ENCODE measurements at places on chromosomes 7 and 10.

DNA sequence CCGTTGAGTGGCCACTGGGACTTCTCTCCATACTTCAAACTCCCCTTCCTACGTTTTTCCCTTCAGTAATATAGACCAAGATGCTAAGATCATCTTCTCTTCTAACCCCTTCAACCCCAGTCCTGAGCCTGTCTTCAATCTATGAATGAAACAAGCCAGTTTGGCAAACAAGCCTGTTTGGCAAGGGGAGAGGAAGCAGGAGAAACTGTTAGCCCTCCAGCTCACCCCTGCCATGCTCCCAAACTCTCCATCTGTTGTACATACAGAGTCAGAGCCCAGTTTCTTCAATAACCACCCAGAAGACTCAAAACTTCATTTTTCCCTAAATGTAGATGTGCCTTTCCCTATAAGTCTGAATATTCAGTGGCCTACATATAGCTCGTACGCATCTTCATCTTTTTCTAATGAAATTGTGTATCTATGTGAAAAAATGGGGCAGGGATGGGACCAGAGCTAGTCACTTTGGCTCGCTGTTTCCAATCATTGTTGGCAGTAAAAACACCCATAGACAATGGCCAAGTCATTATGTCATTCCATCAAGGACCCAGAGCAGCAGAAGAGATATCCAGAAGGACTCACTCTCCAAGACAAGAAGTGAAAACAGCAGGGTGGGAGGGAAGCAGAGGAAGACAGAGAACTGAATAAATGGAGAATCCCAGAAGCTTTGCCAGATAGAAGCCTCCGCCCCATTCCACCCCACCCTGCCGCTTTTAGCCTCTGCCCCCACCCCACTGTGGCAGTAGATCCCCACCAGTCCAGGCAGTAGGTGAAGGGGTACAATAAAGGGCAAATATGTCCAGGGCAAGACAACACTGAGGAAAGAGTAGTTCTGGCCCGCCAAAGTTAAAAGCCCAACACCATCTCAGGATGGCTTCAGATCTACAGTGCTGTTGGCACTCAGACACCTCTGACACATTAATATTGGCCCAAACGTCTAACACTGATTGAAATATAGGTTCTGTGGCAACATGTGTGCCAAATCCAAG is 87.3 kb downstream of the DOCK4 start:
- DNase-seq: no peak

- no peak for DNase-seq
These were observed 28.5 kb downstream of the CELF2 start for GRCh38 chr10:11045995-11046775.

GRCh38 chr7:125436220-125436619 is 506.6 kb upstream of the POT1 start:
- no peak for DNase-seq

DNA sequence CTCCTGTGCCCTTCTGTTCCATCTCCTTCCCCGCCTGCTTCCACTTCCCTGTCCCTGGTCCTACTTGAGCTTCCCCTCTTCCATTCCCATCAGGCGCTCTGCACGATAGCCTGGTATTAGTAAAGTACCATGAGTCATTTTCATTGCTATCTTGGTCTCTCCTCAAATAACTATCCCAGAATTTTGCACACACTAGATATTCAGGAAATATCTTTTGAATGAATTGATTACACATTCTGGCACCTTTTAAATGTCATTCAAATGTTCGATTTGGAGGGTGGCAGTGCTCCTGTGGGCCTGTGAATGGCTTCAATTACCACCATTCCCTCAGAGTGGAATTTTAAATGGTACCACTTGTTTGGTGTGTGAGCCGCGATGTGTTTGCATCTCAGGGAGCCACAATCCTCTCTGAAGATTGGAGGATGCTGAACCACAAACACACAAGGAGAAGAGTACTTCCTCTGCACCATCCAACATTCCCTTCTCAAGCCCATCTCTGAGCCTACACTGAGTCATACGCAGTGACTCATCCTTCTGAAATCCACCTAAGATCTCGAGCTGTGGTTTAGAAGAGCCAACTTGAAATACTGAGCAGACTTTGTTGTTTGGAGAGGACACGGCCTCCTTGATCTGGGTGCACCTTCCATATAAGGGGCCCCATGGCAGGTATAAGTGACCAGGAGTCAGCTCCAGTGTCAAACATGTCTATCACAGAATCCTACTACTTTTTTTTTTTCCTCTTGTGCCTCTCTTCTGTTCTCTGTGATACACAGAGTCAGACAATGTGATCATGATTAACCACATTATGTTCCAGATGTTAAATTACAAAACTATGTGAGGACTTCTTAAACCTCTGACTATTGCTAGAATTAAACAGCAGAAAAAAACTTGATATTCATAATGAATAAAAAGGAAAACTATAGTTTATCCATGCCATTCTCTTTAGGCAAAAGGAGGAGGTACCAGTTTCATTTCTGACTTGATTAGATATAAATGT is 81.9 kb downstream of the BMPER start:
- DNase-seq: peak; percentile 100

GRCh38 chr7:46058086-46058823 is 137.2 kb upstream of the IGFBP3 start:
- DNase-seq: peak; percentile 71

GRCh38 chr7:4022265-4022664 is 659.8 kb upstream of the FOXK1 start:
- no peak for DNase-seq

GRCh38 chr10:123154711-123155505 is 706 bp downstream of the BUB3 start:
- DNase-seq: no peak

GRCh38 chr7:130277763-130278643 is 11.3 kb downstream of the CPA2 start:
- DNase-seq: peak; percentile 65

- DNase-seq: no peak
These were observed 145.6 kb downstream of the PFKFB3 start for GRCh38 chr10:6348096-6348874.

DNA sequence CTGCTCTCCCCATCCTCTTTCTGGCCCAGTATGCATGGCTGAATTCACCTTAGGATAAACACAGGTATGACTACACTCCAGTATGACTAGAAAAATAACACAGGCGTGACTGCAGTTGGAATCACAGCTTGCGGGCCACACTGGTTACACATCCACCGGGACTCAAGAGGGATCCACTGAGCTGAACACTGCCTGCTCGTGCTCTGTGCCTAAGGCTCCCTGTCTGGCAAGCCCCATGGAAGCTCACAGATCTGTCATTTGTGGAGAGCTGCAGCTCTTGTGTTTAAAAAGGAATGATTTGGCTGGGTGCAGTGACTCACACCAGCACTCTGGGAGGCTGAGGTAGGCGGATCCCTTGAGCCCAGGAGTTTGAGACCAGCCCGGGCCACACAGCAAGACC is 26.8 kb downstream of the VOPP1 start:
- peak; percentile 26 for DNase-seq

- DNase-seq: no peak
These were observed 72.7 kb upstream of the PALS2 start for GRCh38 chr7:24500599-24500998.

- no peak for DNase-seq
These were observed 67.1 kb downstream of the MTURN start for GRCh38 chr7:30201921-30202320.

DNA sequence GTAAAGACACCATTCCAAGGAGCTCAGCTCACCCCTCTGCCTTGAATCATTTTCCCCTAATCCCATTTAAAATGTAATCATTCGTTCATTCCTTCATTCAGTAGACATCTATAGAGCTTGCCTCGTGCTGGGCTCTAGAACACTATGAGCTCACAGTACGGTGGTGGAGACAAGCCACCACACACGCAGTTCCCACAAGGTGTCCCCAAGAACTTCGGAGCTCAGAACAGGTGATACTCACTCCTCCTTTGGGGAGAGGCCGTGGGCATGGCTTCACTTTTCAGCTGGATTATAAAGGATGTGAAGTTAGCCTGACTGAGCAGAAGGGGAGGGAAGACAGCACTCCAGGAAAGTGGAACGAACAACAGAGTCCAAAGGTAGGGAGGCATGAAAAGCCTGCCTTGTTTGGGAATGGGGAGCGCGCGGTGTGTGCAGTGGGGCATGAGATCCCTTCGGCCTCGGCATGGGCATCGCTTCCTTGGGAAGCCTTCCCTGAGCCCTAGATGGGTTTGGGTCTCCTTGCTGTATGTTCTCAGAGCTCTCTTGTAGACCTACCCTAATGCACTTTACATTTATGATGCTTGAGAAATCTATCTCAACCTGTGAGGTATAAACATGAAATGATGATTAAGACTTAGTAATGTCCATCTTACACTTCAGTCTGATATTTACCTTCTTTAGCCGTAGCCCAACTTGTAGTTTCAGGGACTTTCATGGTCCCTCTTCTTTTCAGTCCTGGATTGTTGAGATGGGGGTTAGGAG is 809 bp upstream of the OGA start:
- DNase-seq: no peak

GRCh38 chr10:70596110-70596798 is 6.3 kb downstream of the PRF1 start:
- no peak for DNase-seq

- no peak for DNase-seq
These were observed 11.3 kb downstream of the SLC16A9 start for GRCh38 chr10:59698326-59698725.

GRCh38 chr10:72097448-72098300 is 9.3 kb upstream of the SPOCK2 start:
- peak; percentile 69 for DNase-seq

DNA sequence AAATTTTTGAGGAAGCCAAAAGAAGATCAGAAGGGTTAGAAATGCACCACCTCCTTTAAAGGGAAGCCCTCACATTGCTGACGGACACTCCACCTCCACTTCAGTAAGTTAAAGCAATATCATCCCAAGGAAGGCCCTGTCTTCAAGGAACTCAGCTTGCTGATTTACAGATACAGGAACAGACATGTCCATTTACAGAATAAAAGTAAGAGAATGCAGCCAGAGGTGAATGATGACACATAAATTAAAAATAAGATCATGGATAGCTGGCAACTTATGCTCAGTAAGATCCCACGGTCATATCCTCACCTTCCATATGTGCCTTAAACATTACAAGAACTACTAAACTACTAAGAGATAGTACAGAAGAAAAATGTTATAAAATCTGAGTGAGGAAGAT is 20.4 kb downstream of the GRB10 start:
- no peak for DNase-seq

DNA sequence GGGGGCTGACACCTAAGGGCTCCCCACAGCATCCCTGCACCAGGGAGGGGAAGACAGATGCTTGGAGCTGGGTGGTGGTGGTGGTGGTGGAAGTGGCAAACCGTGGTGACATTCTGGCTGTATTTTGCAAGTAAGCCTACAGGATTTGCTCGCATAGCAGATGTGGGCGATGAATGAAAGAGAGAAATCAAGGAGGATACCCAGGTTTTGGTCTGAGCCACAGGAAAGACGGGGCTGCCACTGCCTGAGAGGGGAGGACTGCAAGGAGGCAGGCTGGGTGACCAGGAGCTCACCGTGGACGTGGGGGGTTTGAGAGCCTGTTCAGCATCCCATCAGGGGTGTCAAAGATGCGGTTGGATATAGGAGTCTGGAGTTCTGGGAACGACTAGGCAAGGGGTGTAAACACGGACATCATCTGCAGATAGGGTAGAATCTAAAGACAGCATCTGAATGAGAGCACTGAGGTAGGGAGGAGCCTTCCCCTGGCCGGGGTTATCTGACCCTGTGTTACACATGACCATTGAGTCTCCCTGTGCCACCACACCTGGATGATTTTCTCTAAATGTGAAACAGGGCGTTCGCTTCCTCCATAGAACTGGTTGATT is 49.7 kb downstream of the TSPAN15 start:
- no peak for DNase-seq

Data from fibroblast of skin of left quadriceps (primary cell).